ENCODE measurements at places on chromosomes 16 and 17. TPM values are rescaled to one million over a fixed set of nuclear protein-coding genes. Genes with fewer than 3 reads are reported as not detected.

ABCA3 gene
- total RNA-seq: 4.2 TPM

HOXB1 gene
- not detected for total RNA-seq

KRT40 gene
- total RNA-seq: not detected

CLDN7 gene
- total RNA-seq: 149 TPM

RDM1 gene
- 11.5 TPM for total RNA-seq

- no peaks in the 10 kb centered on the region for H3K4me1 ChIP-seq
- H3K4me3 ChIP-seq: no peak overlapping the region
- peaks cover 12% of the 10 kb centered on the region for H3K36me3 ChIP-seq
Measured at GRCh38 chr16:4647644-4647980, 23.0 kb downstream of the MGRN1 start.

DNA sequence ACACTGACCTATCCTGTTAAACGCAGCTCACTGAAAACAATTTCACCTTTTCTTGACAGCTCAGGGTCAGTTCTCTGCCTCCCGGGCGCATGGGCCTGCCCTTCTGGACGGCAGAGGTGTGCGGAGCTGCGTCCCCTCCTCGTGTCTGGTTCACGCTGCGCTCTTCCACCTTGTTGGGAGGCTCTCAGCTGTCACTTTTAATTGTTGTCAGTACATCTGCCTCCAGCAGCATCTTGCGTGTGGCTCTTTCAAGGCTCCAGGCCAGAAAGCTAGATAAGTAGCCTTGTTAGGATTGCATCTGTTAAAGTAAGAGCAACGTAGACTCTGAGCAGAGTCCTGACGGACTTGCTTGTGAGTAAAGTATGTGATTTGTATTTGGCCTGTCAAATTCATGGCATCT is 59.4 kb downstream of the MGAT5B start:
- H3K27me3 ChIP-seq: no peaks in the 10 kb centered on the region
- no peaks in the 10 kb centered on the region for H3K4me1 ChIP-seq
- no peak overlapping the region for H3K27ac ChIP-seq
- H3K4me3 ChIP-seq: no peak overlapping the region
- DNase-seq: no peak

GRCh38 chr16:27048316-27048715 is 18.4 kb upstream of the C16orf82 start:
- DNase-seq: no peak
- peaks cover 19% of the 10 kb centered on the region for H3K27me3 ChIP-seq
- H3K36me3 ChIP-seq: no peaks in the 10 kb centered on the region
- H3K27ac ChIP-seq: no peak overlapping the region
- no peaks in the 10 kb centered on the region for H3K4me1 ChIP-seq

- no peak overlapping the region for H3K27ac ChIP-seq
- H3K36me3 ChIP-seq: no peaks in the 10 kb centered on the region
- no peak for DNase-seq
- H3K27me3 ChIP-seq: no peaks in the 10 kb centered on the region
- H3K4me3 ChIP-seq: no peak overlapping the region
Measured at GRCh38 chr16:53664724-53665345, 38.8 kb downstream of the RPGRIP1L start.

DNA sequence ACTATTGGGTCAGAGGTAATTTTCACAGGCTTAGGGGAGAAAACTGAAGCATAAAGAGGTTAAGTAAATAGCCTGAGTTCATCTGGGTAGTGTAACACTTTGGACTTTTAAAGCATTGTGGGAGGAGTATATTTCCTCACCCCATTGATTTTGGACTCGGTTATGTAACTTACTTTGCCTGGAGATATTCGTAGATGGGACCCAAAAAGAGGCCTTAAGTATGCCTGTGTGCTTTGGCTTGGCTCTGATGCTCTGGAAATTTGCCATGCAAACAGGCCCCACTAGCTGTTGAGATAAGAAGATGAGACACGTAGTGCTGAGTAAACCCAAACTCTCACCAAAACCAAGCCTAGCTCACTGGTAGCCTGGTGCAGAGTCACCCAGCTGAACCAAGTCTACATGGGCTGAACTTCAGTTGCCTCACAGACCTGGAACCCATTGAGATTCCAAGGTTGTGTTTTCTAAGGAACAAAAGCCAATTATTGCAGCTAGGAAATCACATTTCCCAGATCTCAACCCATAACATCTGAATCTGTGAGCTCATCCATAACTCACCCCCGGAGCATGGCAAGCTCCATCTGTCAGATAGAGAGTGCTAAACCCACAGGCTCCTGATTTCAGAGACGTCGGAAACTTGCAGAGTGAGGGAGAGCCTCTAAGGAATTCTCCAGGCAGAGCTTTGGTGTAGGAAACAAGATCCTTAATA is 536.0 kb upstream of the C16orf82 start:
- no peak overlapping the region for H3K4me3 ChIP-seq
- no peak overlapping the region for H3K27ac ChIP-seq
- no peak for DNase-seq
- peaks cover 20% of the 10 kb centered on the region for H3K4me1 ChIP-seq
- H3K36me3 ChIP-seq: no peaks in the 10 kb centered on the region

- H3K27me3 ChIP-seq: no peaks in the 10 kb centered on the region
- H3K36me3 ChIP-seq: no peaks in the 10 kb centered on the region
- H3K4me3 ChIP-seq: no peak overlapping the region
- no peak overlapping the region for H3K27ac ChIP-seq
- no peak for DNase-seq
Measured at GRCh38 chr16:85761861-85762260, 11.0 kb upstream of the C16orf74 start.

DNA sequence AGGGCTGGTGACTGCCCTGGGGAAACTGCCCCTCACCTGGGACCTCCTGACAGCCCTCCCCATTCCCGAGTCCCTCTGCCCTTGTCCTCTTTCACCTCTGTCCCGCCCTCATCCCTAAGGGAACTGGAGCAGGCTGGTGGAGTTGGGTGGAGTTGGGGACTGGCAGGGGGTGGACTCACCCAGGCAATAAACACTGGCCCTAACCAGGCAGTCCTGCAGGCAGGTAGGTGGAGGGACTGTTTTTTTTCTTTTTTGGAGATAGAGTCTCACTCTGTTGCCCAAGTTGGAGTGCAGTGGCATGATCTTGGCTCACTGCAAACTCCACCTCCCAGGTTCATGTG is 11.7 kb downstream of the GCGR start:
- H3K4me3 ChIP-seq: no peak overlapping the region
- H3K4me1 ChIP-seq: no peaks in the 10 kb centered on the region
- no peaks in the 10 kb centered on the region for H3K36me3 ChIP-seq
- no peaks in the 10 kb centered on the region for H3K27me3 ChIP-seq

DNA sequence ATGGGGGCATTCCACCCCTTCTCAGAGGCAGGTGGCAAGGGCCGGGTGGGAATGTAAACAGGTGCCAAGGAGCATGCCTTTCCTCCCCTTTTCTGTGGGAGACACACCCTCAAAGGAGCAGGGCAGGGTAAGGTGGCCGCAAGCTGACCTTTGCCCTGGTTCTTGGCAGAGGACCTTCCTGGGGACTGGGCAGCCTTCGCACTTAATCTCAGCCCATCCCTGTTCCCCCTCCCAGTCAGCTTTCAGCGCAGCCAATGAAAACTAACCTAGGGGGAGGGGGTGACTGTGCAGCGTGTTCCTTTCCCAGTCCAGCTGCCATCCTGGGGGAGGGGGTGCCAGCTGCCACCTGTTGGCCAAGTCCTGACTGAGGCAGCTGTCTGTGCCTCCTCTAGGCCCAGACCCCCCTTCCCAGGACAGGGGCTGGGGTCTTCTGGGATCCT is 2.8 kb downstream of the TRAF4 start:
- peak; percentile 72 for DNase-seq
- H3K27me3 ChIP-seq: no peaks in the 10 kb centered on the region
- H3K36me3 ChIP-seq: peaks cover 59% of the 10 kb centered on the region

DNA sequence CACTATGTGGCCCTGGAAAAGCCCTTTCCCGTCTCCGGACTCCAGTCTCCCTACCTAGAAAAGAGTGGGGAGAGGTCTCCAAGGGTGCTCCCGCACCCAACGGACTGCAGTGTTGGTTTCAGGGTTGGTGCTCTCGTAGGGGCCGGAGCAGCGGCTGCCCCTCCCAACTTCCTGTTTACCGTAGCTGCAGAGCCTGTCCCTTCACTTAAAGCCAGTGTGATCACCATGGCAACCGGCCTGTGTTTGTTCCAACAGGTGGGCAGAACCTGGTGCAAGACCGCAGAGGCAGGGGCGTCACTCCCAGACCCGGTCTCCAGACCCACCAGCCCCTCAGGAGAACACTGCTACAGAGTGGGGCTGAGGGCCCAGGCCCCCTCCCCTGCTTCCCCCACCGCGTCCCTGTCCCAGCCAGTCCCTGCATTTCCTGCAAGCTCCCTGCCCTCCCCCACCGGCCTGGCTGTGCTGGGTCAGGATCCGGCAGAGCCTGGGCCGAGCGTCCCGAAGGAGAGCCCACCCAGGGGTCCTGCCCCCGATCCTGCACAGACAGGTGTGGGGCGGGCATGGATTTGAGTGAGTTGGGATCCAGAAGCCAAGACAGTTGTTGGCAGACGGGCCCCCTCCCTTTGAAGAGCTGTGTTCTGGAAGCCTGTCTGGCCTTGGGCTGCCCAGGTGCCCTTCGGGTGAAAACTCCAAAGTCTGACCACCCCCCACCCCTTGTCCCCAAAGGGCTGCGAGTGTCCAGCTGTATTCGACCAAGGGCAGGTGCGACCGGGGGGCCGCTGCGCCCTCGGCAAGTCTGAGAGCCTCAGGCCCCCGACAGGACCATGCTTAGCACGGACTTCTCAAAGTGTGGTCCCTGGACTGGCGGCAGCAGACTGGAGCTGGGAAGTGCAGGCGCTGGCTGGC is 1.5 kb upstream of the BAIAP3 start:
- peaks cover 11% of the 10 kb centered on the region for H3K4me1 ChIP-seq
- DNase-seq: peak; percentile 97

- no peaks in the 10 kb centered on the region for H3K36me3 ChIP-seq
- no peaks in the 10 kb centered on the region for H3K4me1 ChIP-seq
- DNase-seq: peak; percentile 92
- H3K27ac ChIP-seq: no peak overlapping the region
- no peaks in the 10 kb centered on the region for H3K27me3 ChIP-seq
- no peak overlapping the region for H3K4me3 ChIP-seq
Measured at GRCh38 chr16:55035029-55035428, 104.4 kb downstream of the IRX5 start.

DNA sequence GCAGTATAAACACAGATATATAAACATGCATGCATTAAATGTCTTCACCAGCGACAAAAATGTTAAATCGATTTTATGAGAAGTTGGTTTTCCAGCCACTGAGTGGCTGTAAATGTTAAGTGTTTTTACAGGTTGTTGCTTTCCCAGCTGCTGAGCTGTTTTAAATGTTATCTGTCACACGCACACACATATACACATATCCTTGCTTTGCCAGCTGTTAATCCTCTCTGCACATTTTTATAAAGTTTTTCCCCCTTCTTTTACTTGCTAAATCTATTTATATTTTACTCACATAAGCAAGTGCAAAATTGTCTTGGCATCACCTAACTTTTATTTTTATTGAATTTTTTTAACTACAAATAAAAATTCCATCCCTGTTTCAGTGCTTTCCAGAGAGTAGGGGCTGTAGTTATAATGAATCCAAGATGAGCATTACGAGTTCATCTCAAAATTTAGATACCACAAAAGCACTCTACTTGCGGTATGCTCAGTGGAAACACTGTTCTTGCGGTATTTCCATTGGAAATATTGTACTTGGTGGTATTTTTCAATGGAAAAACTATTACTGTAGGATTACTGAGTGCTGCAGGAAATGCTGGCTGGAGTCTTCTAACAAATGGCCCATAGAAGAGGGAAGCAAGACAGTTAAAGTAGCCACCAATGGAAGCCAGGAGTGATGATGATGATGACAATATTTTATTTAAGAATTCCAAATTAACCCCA is 124.9 kb upstream of the KCNJ16 start:
- peaks cover 2% of the 10 kb centered on the region for H3K4me1 ChIP-seq
- H3K27me3 ChIP-seq: peaks cover 5% of the 10 kb centered on the region
- DNase-seq: no peak
- H3K36me3 ChIP-seq: no peaks in the 10 kb centered on the region
- H3K4me3 ChIP-seq: no peak overlapping the region

- peak; percentile 80 for DNase-seq
- no peaks in the 10 kb centered on the region for H3K4me1 ChIP-seq
- H3K4me3 ChIP-seq: peak overlapping the region; percentile 94
Measured at GRCh38 chr16:21159281-21159951, 942 bp downstream of the LDAF1 start.

DNA sequence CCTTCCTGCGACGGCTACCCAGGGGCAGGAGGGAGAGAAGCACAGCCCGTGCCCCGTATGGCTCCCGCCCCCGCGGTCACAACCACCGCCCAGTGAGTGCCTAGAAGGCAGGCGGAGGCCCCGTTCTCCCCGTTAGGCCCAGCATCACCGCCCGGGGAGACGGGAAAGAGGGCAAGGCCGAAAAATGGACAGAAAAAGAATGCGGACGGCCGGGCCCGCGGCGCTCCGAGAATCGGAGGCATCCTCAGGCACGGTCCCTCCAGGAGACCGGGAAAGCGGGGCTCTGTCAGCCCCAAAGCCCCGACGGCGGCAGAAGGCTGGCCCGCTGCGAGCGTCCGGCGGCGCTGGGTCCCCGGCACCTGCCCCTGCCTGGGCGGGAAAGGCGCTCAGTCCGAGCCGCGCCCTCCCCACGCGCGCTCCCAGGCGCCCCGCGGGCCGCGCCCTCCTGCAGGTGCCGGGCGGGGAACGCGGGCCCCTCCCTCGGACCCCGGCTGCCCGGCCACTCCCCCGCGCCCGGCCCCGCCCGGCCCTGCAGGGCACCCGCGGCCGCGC is 407 bp downstream of the MCRIP1 start:
- H3K4me3 ChIP-seq: peak overlapping the region; percentile 95
- H3K27me3 ChIP-seq: no peaks in the 10 kb centered on the region
- H3K27ac ChIP-seq: no peak overlapping the region
- no peak for DNase-seq
- peaks cover 4% of the 10 kb centered on the region for H3K4me1 ChIP-seq
- H3K36me3 ChIP-seq: no peaks in the 10 kb centered on the region

- no peak overlapping the region for H3K4me3 ChIP-seq
- H3K27me3 ChIP-seq: no peaks in the 10 kb centered on the region
- H3K27ac ChIP-seq: no peak overlapping the region
- no peaks in the 10 kb centered on the region for H3K4me1 ChIP-seq
- DNase-seq: no peak
- H3K36me3 ChIP-seq: peaks cover 8% of the 10 kb centered on the region
Measured at GRCh38 chr17:60129164-60129563, 20.6 kb upstream of the CA4 start.

GRCh38 chr17:43393944-43394482 is 4.8 kb upstream of the ARL4D start:
- no peak overlapping the region for H3K27ac ChIP-seq
- H3K4me3 ChIP-seq: no peak overlapping the region
- H3K27me3 ChIP-seq: no peaks in the 10 kb centered on the region

GRCh38 chr17:13437966-13438779 is 163.6 kb downstream of the HS3ST3A1 start:
- no peaks in the 10 kb centered on the region for H3K36me3 ChIP-seq
- H3K4me3 ChIP-seq: no peak overlapping the region
- DNase-seq: no peak
- no peaks in the 10 kb centered on the region for H3K27me3 ChIP-seq
- no peak overlapping the region for H3K27ac ChIP-seq
- no peaks in the 10 kb centered on the region for H3K4me1 ChIP-seq

DNA sequence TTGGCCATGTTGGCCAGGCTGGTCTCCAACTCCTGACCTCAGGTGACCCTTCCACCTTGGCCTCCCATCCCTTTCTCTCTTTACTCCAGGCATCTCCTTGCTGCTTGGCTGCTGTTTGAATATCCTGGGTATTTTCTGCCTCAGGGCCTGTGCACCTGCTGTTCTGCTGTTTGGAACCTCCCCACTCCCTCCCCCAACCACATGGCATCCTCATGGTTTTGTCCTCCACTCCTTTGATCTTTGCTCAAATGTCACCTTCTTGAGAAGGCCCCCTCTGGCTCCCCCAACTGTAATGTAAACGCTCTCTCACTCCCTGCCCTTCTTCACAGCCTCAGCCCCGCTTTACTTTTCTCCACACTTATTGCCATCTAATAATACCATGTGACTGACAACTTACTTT is 152.0 kb downstream of the GSG1L start:
- H3K4me1 ChIP-seq: no peaks in the 10 kb centered on the region
- no peaks in the 10 kb centered on the region for H3K27me3 ChIP-seq
